ENCODE measurements at places on chromosomes 4 and X. TPM values are rescaled to one million over a fixed set of nuclear protein-coding genes. Genes with fewer than 3 reads are reported as not detected.

- DNase-seq, result peak; percentile 38
Observed at GRCh38 chrX:132059973-132060540, 37.0 kb downstream of the STK26 start.

DNA sequence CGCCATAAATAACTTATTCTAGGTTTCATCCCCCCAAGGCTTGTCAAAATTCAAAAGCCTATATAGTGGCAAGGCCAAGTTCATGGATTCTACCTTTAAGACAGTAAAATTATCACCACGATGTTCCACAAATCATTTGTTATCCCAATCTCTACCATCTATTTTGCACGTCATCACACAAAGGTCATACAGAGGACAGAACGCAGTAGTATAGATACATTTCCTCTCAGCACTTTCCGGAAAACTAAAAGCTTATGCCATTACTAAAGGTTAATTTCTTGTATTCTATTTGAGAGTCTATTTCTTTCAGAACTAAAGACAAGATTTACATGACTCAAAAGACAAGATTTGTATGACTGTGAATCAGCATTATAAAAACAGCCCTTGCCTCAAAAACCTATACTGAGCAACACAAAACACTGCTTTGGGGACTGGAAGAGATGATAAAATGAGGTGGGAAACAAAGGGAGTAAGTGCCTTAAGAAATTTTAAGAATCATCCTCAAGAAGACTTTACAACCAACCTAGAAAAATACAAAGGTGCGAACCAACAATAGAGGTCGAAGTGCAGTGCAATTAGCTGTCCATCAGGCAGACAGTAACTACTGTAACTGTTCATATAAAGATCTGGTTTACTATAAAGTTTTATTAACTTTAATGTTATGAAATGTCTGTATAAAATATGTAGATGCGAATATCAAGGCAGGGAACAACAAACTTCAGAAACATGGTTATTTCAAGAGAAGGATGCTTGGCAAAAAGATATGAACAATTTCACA, 7.6 kb downstream of the UBE2D3 start:
- no peak for DNase-seq

GRCh38 chr4:44159991-44160390, 288.6 kb downstream of the KCTD8 start:
- DNase-seq, result no peak

GABRA4 gene
- total RNA-seq, result 0.05 TPM

DNA sequence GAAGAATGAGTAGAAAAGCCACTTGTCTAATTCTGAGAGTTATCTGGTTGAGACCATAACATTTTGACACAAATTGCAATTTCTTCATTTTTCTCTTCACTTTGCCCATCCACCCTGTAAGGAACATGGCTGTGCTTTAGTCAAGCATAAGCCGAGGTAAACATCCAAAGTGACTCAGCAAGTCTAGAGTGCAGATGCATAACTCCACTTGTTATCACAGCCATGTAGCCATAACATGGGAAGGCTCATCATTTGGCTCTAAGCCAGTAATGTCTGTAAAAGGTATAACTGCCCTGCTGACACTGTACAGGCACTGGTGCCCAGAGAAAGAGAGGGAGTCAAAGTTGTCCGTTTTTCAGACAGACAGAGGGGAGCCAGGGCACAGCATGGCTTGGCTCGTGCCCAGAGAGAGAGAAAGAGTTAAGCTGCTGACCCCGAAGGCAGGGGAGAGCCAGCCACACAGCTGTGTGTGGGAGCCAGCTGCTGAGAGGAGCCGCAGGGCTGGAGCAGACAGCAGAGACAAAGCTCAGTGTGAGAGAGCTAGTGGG, 76.9 kb upstream of the EXOC1L start:
- DNase-seq, result peak; percentile 25

DNA sequence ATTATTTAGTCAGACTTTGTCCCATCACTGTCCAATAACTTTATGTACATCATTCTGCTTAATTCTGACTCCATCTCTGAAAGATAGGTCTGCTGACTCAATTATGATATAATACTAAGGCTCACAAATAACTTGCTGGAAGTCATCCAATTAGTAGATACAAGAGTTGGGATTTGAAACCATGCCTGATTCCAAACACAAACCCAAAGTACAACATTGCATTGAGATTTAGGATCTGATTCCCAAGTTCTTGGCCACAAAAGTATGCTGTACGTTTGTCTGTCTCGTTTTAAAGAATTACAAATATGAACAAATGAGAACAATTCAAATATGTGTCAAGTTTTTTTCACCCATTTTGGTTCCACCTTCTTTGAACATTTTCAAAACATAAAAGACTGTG, 108.8 kb downstream of the AMELX start:
- no peak for DNase-seq

NLRP2B gene
- not detected for total RNA-seq

DTHD1 gene
- total RNA-seq, result not detected

DNA sequence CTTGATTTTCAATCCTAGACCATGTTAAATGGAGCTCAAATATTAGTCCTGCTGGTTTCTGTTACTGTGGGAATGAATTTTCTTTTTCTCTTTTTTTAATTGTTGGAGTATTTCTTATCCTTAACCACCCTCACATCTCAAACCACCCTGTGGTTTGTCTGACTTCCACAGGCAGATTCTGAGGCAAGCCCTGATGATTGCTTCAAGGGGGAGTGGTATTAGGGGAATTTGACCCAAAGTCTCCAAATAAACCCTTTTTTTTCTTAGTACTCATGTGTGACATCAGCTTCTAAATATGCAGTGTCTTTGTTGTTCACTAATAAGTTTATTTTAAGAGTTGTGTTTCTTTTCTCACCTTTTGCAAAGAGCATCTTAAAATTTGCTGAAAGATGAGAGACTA, 810.3 kb downstream of the IL1RAPL1 start:
- peak; percentile 62 for DNase-seq

GRCh38 chr4:53647547-53647946, 56.3 kb upstream of the LNX1 start:
- no peak for DNase-seq
